NCI-H187 treated with DMSO at 0.1 percent for 48 hours (cell line): ENCODE measurements at places on chromosomes 1 and 21.
A peak's percentile ranks its signal among the peaks of the same experiment; 100 is the strongest.

GRCh38 chr1:41623736-41624135, 139.3 kb upstream of the EDN2 start:
- DNase-seq = no peak

DNA sequence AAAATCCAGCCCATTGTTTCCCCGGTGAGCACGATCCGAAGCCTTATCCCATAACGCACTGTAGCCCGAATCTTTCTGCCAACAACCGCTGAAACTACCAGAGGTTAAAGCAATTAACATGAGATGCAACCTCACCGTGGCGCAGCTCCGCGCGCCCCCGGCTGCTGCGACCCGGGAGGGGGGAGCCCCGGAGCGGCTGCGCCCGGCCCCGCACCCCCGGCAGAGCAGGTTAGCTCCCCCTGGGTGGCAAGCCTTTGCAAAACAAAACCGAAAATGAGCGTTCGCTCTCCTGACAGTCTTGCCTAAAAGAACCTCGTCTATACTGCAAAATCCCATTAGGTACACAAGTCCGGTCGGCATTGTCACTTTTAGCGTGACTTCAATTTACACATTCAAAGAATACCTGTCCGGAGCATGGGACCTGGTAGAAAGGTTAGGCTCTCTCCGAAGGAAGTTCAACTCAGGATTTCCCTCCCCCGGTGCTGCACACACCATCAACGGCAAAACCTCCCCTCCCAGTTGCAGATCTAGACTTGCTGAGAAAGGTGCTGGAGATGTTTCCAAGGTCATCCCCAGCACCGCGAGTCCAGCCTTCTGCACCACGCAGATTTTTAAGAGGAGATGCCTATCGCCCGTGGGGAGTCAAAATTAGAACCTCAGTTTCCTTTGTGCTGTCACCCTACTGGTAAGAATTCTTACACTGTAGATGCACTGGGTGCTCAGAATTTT, 107.5 kb downstream of the ZNF281 start:
- DNase-seq = no peak

DNA sequence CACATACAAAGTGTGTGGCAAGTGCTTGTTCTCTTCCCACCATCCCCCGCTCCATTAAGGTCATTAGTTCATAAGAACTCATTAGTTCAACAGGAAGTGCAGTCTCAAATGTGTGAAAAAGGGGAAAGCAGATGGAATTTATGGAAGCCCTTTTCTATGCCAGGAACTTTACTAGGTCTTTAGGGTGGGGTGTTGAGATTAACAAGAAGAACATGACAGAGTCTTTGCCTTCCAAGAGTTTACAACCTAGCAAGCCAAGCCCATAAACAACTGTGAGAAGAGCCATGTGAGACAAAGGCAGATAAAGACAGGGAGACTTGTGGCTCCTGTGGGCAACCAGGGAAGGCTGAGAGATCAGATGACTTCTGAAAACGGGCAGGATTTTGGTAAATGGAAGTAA, 21.4 kb downstream of the PLEKHA6 start:
- no peak for DNase-seq

DNA sequence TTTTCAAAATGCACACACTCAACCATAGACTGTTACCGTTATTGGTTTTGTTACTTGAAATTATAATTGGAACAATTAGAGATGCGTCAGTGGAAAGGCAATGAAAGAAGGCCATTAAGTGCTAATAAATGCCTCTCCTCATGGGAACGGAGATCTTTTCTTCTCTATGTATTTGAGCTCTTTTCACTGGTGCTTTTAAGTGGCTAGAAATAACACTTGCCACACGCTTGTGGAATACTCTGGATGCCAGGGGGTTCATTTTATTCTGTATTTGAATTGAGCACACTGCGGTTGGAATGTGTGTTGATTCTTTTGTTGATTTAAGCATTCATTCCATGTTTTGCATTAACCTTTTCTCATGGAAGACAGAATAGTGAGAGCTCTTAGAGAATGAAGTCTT, 68.4 kb downstream of the DNM3 start:
- no peak for DNase-seq

GRCh38 chr1:178867670-178868069, 3.2 kb downstream of the ANGPTL1 start:
- DNase-seq = no peak

DNA sequence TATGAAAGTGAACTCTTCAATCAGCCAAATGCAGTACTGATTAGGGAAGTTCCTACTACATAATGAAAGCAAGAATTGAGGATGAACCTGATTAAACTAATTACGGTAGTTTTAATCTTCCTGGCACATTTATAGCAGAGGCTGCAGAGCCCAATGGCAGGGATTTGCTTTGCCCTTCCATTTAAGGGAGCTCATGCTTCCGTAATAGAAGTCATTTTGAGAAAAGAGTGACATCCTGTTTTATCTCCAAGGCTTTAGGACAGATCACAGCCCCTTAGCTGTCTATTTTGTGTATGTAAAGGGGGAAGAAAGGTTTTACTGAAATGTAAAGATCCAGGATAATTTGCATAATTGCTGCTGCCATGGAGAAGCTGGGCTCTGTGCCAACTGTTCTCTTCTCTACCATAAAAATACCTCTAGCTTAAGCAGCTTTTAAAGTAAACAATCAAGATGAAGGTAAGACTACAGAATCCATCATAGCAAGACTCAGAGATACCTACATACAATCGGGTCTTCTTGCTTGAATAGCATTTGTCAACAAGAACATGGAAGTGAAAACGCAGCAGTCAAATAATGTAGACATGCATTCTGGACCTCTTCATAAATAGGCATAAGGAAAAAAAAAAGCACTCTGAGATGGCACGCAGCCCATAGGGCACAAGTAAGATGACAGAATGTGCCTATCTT, 62.5 kb downstream of the ASH1L start:
- DNase-seq = peak; percentile 97

GRCh38 chr1:156149374-156150332, 3.7 kb upstream of the SEMA4A start:
- DNase-seq = no peak

- DNase-seq = no peak
Measured at GRCh38 chr21:27674041-27674615, 707.2 kb upstream of the ADAMTS5 start.

- no peak for DNase-seq
Measured at GRCh38 chr1:23591460-23592208, 32.3 kb upstream of the ID3 start.

DNA sequence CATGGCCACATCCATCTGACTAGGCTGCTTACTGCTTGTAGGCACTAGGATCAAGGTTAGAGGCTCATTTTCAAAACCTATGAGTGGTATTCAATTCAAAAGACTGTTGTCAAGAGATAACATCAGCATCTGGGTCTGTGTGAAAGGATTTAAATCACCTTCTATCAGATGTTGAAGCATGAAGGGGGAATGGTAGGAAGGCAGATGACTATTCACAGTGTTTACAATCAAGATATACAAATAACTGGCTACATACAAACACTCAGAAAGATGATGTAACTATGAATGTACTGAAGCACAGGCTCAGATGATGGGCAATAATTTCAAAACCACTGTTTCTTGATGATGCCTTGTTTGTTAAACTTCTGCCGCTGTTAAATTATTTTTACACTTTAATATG, 249.2 kb downstream of the SLC45A1 start:
- DNase-seq = no peak

DNA sequence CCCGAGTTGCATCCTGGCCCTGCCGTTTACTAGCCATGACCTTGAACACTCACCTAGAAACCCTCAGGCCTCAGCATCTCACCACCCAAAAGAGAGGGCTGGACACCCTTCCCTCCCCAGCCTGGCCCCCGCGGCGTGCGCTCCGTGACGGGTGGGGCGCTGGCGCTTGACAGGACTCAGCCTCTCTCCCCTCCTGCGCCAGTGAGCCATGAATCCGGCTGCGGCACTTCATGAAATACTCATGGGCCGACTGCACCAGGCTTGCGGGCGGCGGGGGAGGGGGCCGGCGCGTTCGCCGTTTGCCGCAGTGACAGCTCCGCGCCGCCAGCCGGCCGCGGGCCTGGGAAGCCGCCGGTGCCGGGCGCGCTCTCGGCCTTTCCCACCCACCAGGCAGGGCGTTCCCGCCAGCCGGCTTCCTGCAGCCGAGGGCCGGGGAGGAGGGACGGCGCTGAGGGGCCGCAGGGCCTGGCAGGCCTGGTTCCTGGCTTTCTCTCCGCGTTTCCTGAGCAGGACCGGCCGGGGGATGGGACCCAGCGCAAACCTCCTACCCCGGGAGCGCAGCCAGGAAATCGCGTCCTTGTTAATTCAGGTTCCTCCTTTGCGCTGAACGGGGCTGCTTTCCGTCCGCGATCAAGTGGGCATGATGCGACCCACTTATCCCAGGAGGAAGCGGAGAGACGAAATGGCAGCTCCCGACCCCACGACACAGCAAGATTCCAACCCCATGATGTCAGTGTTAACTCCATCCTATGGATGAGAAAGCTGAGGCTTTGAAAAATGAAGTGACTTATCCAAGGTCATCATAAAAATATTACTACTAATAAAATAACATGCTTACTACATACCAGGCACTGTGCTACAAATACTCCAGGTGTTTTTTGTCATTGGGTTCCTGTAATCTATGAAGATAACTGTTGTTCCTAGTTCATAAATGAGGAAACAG, 9.1 kb upstream of the LUZP1 start:
- DNase-seq = no peak

- no peak for DNase-seq
Measured at GRCh38 chr1:169109561-169110134, 3.2 kb downstream of the ATP1B1 start.

- no peak for DNase-seq
Measured at GRCh38 chr1:81472387-81472786, 328.3 kb upstream of the ADGRL2 start.

DNA sequence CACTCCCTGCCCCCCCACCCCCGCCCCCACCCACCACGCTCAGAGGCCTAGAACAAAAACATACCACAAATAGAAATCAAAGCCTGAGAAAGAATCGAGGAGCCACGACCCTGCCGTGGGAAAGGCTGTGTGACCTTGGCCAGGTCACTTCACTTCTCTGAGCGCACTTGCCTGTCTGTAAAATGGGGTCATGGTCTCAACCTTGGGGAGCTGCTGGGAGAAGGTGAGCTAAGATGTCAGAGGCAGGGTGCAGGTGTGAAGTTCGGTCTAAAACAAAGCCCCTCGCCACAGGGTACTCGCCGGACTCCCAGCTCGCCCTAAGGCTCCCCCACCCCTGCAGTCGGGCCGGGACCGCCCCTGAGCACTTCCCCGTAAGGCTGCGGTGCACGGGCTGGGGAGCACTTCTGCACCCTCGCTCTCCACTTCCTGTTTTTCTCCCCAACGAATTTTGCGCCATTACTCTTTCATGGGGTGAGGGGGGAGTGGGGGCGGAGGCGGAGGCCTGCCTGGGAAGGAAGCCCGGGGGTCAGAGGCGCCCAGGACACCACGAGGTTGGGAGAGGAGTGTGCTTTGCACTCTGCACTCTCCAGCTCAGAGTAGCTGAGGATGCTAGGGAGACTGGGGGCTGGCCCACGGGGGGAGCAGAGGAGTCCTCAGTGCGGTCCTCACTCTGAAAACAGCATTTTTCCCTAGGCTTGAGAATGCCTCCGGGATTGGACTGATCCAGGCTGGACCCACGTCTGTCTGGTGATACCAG, 21.9 kb upstream of the PIK3CD start:
- no peak for DNase-seq

DNA sequence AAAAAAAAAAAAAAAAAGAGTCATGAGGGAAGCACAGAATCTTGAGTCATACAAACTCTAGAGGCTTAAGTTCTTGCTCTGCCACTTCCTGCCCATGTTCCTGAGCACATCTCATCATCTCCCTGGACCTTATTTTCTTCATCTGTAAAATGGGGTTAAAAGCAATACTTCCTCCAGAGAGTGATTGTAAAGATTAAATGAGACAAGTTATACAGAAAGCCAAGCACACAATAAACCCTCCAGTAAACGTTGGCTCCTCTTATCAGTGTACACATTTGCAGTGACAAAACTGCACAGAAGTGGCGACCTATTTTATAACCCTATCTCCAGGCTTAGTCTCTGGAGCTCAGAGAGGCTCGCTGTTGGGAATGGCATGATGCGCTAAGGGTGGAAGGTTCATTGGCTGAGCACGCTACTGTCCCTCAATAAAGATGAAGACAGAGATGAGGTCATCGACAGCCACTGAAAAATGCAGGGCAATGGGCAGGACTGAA, 82.1 kb downstream of the RRAGC start:
- DNase-seq = no peak

DNA sequence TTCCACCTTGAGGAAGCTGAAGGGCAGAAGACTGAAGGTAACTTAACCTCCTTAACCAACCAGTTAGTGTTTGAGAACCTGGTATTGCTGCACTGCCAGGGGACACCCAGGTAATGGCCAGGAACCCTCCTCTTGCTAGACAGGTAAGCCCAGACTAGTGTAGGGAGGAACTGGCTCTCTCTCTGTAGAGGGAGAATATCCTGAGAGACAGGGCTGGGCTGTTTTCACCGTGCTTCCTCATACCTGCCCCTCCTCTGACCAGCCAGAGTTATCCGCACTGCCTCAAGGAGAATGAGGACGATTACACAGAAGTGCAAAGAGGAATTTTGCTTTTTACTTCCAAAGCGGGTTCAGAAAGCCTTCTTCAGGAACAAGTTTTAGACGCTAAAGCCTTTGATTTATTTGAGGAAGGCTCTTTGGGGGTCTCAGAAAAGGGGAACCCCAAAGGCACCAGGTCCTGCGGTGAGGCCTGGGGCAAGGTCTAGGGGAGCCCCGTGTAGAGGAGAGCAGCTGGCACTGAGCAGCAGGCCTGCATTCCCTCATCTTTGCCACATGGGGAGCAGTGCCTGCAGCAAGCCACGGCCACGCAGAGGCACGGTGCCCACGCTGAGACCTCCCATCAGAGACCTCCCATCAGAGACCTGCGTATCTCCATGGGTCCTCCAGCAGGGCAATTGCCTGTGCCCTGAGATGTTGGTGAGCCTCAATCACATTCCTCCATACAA, 13.5 kb downstream of the GNG4 start:
- DNase-seq = no peak

GRCh38 chr1:242185731-242186130, 186.8 kb upstream of the MAP1LC3C start:
- no peak for DNase-seq

GRCh38 chr21:42421018-42421793, 17.5 kb downstream of the UBASH3A start:
- DNase-seq = no peak

GRCh38 chr1:115727706-115728249, 40.7 kb downstream of the CASQ2 start:
- no peak for DNase-seq

- DNase-seq = no peak
Measured at GRCh38 chr1:58136387-58136786, 410.1 kb downstream of the OMA1 start.

DNA sequence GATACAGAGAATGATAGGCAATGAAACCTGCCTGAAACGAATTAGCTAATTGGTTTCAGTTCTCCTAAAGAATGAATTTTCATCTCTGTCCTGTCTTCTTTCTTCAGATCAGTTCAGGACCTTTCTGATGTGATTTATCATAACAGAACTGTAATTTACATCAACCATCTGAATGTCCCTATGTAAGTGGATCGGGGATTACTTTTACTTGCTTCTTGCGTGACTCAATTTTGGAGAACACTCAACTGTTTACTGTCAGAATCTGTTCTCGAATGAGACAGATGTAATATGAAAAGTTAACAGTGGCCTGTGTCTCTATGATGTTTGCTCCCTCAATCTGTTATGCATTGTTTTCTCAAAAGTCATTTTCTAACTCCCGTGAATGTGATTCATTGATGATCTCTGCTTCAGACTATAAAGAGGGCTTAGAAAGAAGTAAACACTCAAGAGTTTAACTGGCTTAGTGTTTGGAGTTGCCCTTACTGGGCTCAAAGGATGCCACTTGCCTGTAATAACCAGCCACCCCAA, 111.0 kb downstream of the GABPA start:
- DNase-seq = no peak

- peak; percentile 96 for DNase-seq
Measured at GRCh38 chr21:16455978-16456377, 726.2 kb downstream of the USP25 start.
